IMR-90 (cell line): ENCODE measurements at places on chromosomes 12 and 14. TPM values are rescaled to one million over a fixed set of nuclear protein-coding genes. Genes with fewer than 3 reads are reported as not detected.

The PLA2G1B gene
- total RNA-seq = not detected in 2 replicates

The ADAMTS20 gene
- not detected in 2 replicates for total RNA-seq

The CD163L1 gene
- total RNA-seq = 1.4 and 1.6 TPM in 2 replicates

The HELB gene
- 2.9 and 3.6 TPM in 2 replicates for total RNA-seq

The GNB3 gene
- total RNA-seq = 0.56 and 0.72 TPM in 2 replicates

The LRP1-AS gene
- total RNA-seq = not detected in 2 replicates

The P2RX2 gene
- not detected in 2 replicates for total RNA-seq

The LRRC10 gene
- total RNA-seq = not detected in 2 replicates

The TRPV4 gene
- total RNA-seq = 1.1 TPM in 2 replicates

The ARHGEF40 gene
- total RNA-seq = 16.1 and 18.1 TPM in 2 replicates

The KCTD10 gene
- total RNA-seq = 72.1 and 77.2 TPM in 2 replicates
